ENCODE measurements at places on chromosomes 4 and X. TPM values are rescaled to one million over a fixed set of nuclear protein-coding genes. Genes with fewer than 3 reads are reported as not detected.

DNA sequence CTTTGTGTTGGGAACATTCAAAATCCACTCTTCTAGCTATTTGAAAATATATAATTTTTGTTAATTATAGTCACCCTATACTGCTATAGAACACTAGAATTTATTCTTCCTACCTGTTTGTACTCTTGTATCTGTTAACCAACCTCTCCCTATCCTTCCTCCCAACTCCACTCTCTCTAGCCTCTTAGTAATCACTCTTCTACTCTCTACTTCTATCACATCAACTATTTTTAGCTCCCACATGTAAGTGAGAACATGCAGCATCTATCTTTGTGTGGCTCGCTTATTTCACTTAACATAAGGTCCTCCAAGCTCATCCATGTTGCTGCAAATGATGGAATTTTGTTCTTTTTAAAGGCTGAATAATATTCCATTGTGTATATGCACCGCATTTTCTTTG, 537.3 kb downstream of the MID1IP1 start:
- peaks cover 5% of the 10 kb centered on the region for H3K27me3 ChIP-seq
- H3K27ac ChIP-seq, result no peak overlapping the region
- no peaks in the 10 kb centered on the region for H3K4me1 ChIP-seq
- H3K4me3 ChIP-seq, result no peak overlapping the region
- H3K36me3 ChIP-seq, result no peaks in the 10 kb centered on the region

- H3K4me3 ChIP-seq, result no peak overlapping the region
- H3K27ac ChIP-seq, result no peak overlapping the region
- no peaks in the 10 kb centered on the region for H3K27me3 ChIP-seq
- H3K4me1 ChIP-seq, result no peaks in the 10 kb centered on the region
Measured at GRCh38 chr4:13470379-13470778, 13.8 kb downstream of the RAB28 start.

DNA sequence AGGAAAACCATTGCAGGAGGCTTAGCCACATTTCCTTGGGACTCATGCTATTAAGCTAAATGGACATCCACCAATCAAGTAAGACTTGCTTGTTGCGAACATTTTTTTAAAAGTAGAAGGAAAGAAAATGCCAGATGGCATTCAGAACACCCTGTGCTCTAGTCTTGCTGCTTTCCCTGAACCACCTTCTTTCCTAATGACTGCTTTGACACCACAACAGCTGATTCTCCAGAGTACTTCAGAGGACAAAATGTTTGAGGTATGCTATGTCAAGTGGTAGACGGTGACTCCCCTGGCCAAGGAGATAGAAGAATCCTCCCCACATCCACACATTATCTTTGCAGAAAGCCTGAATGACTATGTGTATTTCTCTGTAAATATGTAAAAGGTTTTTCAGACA, 65.4 kb downstream of the ANK2 start:
- peaks cover 2% of the 10 kb centered on the region for H3K27me3 ChIP-seq
- DNase-seq, result no peak
- H3K4me1 ChIP-seq, result no peaks in the 10 kb centered on the region
- no peak overlapping the region for H3K4me3 ChIP-seq
- no peaks in the 10 kb centered on the region for H3K36me3 ChIP-seq

Gene SLITRK4
- polyA plus RNA-seq, result not detected

Gene EDA
- not detected for polyA plus RNA-seq

Gene PLXNA3
- 111 TPM for polyA plus RNA-seq

All from IMR-90 (cell line).